ENCODE measurements at places on chromosomes 13 and 19.

DNA sequence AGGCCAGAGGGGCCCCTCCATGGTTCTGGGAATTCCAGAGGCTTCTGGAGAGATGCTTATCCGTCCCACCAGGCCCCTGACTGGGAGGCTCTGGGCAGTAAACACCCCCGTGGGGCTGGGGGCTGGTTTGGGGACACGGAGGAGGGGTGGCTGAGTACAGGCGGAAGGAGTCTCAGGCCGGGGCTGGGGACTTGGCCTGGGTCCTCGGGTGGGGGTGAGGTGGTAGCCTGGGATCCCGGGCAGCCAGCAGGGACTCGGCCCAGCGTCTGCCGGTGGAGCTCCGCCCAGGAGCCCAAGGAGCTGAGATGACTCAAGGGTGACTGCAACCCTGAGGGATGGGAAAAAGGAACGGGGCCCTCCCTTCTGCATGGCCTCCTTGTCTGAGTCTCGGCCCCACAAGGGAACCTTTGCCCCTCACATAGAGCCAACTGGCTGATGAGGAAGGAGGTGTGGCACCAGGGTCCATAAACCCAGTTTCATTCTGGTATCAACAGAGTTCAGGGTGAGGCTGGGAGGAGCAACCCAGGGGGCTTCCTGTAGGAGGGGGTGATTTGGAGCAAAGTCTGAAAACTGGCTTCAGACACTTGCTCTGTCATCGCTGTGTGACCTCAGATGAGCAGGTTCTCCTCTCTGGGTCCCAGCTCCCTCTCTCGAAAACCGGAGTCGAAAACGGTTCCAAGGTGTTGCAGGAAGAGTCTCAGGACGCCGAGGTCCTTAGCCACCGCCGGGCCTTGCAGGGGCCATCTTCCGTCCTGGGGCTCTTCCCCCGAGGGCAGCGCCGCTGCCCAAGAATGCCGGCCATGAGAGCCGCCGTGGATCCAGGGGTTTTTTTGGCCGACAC, 809 bp downstream of the MISP start:
- DNase-seq = no peak

DNA sequence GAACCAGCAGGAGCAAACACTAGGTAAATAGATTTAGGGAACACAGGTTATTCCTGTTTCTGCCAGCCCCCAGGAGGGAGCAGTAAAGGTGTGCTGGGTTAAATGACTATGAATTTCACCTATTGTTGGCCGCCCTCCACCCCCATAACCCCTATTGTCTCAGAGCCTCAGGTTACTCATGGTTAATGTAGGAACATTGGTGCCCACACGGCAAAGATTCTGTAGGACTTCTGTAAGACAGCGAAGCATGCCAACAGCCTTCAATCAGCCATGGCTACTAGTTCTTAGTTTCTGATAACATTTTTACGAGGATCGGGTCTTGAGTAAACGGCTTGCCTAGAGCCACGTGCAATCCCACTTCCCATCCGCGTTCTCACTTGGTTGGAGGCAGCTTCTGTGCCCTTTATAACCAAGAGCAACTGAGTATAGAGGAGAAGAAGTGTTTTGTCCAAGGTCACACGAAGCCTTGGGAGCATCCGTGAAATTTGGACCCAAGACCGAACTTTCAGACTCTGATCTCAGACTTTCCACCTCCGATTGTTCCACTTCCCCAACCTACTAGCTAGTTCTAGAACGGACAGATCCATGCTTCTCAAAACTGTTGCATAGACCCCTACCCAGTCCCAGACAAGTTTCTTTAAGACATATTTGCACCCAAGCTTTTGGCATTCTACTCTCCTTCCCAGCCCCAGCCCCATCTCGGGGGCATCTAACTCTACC, 5.1 kb upstream of the CACNG8 start:
- no peak for DNase-seq

- DNase-seq = peak; percentile 100
Observed at GRCh38 chr19:9834726-9835506, at the start of gene PIN1. TSS of gene PIN1 (plus strand) at chr19:9835318. CDS start at chr19:9835345, 27 bp downstream.

- DNase-seq = no peak
Observed at GRCh38 chr19:12230751-12231733, 63.6 kb downstream of the ZNF44 start.

- DNase-seq = peak; percentile 66
Observed at GRCh38 chr19:30214651-30215051, 157.5 kb upstream of the ZNF536 start.

- no peak for DNase-seq
Observed at GRCh38 chr13:40403509-40404241, 262.8 kb downstream of the FOXO1 start.

- no peak for DNase-seq
Observed at GRCh38 chr13:47564041-47564440, 437.0 kb downstream of the SUCLA2 start.

GRCh38 chr19:5149932-5150901, 181.3 kb downstream of the KDM4B start:
- no peak for DNase-seq

DNA sequence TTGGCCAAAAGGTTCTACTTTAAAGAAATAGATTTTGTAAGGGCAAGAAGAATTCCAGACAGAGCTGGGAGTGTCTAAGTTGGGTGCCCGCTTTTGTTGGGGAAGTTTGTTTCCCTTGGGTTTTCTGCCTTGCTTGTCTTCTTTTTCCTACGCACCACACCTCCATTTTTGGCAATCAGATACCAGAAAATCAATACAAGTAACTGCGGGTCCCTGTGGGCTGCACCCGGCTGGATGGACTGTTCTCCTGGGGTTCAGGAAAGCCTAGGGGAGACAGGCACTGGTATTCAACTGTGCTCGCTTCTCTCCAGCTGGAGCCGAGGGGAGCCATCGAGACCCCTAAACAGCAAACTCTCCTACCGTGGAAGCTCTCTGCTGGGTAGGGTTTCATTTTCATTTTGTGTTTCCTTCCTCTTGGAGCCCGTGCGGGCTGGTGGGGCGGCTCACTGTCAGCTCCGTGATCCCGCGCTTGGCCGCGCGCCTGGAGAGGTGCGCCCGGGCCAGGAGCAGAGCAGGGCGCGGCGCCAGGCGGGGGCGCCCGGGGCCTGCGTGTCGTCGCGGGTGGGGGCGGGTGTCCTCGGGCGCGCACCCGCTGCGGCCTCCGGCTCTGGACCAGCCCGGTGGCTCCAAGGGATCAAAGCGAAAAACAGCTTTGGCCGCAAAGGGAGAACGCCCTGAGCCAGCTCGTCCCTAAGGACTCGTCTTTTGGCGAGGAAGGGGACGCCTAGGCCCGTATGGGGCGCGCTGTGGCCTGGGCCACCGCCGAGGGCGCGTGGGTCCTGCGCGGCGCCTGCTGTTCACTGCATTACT, 347.2 kb downstream of the ZNF536 start:
- peak; percentile 43 for DNase-seq

DNA sequence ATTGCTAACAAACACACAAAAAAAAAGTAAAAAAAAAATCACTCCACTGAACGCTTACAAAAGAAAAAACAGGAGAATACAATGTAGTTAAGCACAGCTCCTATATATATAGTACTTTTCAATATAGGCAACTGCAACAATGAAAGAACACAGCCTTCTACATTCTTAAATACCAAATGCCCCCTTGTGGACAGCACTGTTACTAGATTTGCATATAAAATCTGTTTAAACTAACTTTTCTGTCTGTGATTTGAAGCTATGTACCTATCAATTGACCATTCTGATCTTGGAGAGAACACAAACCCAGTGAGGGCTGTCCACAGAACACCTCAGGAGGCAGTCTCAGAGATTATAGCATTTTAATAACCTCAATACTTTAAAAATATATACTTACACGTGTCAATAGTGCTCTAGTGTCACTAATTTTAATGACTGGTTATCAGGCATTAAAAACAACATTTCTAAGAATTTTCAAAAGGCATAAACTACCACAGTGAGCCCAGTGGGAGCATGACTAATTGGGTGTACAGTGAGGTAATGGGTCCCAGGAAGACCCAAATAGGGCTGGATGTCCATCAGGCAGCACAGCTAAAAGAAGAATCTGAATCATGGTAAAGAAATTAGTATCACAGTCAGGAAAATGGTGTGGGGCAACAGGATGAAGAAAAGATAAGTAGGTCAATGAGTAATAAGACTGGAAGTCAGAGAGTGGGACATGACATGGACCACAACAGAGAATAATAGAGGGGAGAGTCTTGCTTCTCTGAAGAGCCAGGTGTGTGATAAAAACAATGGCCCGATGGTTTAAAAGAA, 22.2 kb downstream of the CCDC169 start:
- peak; percentile 31 for DNase-seq

- DNase-seq = no peak
Observed at GRCh38 chr13:20171364-20171763, 10.5 kb upstream of the GJA3 start.

DNA sequence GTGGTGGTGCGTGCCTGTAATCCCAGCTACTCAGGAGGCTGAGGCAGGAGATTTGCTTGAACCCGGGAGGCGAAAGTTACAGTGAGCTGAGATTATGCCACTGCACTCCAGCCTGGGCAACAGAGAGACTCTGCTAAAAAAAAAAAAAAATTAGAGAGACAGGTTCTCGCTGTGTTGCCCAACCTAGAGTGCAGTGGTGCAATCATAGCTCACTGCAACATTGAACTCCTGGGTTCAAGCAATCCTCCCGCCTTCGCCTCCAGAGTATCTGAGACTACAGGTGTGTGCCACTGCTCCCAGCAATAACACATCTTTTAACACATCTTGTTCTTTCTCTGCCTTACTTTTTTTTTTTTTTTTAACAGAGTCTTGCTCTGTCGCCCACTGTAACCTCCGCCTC, 32.7 kb downstream of the CLEC17A start:
- no peak for DNase-seq

DNA sequence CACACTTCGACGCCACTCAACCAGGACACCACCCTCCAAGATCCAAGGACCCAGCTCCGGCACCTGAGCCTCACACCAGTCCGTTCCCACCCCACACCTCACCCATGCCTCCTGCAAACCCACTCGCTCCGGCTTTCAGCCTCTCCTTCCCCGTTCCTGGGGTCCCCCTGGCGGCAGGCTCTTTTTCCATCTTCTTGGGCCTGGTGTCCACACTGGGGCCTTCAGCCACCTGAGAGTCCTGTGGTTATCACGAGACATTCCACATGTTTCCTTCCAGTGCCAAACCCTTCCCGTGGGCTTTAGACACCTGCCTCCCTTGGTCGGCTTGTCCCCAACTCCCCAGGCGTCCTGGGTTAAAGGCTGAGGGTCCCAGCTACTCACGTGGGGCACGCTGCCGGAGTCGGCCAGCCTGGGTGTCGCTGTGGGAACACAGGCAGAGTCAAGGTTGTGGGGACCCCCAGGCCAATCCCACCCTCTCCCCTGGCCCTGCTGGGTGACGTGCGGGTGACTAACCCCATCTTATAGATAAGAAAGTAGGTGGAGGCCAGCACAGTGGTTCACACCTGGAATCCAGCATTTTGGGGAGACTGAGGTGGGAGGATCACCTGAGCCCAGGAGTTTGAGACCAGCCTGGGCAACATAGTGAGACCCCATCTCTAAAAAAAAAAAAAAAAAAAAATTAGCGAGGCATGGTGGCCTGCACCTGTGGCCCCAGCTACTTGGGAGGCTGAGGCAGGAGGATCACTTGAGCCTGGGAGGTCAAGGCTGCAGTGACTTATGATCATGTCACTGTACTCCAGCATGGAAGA, 1.9 kb downstream of the JSRP1 start:
- DNase-seq = no peak

DNA sequence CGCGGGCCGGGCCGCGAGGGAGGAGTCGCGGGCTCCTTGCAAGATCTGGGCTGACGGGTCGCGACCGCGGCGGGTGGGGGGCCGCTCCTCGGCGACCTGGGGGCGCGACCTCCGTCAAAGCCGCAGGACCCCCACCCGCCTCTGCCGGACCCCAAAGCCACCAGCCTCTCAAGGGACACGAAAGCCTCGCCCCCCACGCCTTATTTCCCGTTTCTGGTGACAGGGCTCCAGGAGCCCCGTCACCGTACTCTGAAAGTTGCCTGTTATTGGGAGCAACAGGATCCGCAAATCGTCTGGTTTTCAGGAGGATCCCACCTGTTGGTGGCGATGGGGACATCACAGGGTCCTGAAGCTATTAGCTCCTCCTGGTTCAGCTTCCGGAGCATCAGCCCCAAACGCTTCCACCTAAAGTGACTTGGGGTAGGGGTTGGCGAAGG, 530 bp downstream of the MAU2 start:
- peak; percentile 36 for DNase-seq

DNA sequence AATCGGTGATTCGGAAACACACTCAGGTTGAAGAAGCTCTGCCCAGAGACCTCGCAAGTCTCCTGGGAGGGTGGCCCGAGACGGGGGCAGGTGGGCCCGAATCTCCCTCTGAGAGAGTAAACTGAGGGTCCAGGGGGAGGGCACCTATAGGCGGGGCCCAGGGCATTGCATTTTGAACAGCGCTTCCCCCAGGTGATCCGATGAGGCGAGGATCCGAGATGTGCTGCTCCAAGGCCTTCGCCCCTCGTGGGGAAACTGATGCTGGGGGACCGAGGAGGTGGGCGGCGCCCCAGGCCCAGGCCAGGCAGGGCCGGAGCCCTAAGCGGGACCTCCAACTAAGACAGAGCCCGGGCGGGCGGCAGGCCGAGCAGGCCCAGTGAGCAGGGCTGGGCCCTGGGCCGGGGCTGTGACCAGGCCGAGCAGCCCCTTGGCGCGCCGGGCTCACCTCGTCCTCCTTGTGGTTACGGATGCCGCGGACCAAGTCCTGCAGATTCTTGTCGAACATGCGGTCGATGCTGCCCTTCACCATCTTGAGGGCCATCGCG, 500 bp downstream of the AP3D1 start:
- DNase-seq = no peak

DNA sequence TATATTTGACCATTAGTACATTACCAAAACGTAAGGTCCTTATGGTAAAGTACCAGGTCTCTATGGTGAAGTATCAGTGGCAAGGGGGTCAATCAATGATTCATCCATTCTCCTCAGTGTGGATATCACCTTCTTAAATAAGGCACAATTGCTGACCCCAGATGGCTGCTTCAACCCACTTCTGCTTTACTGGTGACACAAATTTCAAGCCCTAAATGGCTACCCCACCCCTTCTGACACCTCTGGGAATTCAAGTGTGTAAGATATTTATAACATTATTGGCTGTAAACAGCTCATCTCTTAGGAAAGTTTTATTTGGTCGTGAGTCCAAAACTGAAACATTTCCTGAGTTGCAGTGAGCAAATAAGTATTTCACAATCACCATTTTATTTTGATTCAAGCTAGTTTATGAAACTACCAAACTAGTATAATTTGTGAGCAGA, 7.9 kb upstream of the WBP4 start:
- no peak for DNase-seq

DNA sequence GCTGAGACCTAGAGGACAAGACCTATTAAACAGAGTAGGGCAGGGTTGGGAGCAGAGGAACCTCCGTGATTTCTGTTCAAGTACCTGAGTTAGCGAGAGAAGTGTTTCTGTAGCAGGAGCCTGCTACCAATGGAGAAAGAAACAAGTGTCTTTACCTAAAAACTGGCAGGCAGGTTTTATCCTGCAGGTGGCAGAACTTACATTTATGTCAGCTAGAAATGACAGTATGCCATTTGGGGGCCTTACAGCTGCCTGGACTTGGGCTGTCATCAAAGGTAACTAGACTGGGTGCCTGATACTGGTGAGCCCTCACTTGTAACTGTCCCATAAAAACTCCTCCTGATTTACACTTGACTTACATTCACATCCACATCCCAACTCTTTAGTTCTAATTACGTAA, 185.3 kb upstream of the MIR17HG start:
- DNase-seq = no peak

- peak; percentile 70 for DNase-seq
Observed at GRCh38 chr19:5130371-5131030, 161.6 kb downstream of the KDM4B start.

- DNase-seq = peak; percentile 26
Observed at GRCh38 chr19:35029737-35030256, 473 bp upstream of the SCN1B start.

GRCh38 chr13:113657851-113658741, at the start of gene ATP4B:
TSS of gene ATP4B (minus strand) at chr13:113658198. CDS start at chr13:113658144, 54 bp downstream.
- DNase-seq = peak; percentile 1

Measured in activated CD4-positive, alpha-beta T cell treated with anti-CD3 and anti-CD28 coated beads for 36 hours (primary cell).